ENCODE measurements at places on chromosomes 11 and 22.

GRCh38 chr11:95544095-95544856 lies 245.3 kb downstream of the FAM76B start:
- DNase-seq: no peak

DNA sequence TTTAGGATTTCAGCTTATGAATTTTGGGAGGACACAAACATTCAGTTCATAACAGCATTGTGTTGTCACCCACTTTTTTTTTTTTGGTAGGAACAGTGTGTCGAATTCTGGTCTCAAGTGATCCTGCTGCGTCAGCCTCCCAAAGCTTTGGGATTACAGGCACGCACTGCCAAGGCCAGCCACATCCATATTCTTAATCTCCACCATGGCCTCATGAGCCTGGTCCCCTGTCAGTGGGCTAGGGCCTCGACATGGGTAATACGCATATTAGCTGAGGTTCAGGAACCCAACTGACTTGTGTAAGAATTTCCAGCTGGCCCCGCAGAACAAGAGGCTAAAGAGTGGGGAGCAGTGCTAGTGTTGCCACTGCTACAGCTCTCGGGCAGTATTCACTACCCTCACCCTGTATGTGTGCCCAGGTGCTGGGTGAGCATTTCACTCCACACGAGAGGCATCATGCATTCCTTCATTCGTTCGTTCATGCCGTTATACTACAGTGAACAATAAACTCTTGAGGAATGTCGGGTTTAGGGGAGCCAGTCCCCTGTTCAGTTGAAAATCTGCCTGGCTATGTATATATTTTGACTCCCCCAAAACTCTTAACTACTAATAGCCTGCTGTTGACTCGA lies 5.2 kb upstream of the VPREB1 start:
- no peak for DNase-seq

DNA sequence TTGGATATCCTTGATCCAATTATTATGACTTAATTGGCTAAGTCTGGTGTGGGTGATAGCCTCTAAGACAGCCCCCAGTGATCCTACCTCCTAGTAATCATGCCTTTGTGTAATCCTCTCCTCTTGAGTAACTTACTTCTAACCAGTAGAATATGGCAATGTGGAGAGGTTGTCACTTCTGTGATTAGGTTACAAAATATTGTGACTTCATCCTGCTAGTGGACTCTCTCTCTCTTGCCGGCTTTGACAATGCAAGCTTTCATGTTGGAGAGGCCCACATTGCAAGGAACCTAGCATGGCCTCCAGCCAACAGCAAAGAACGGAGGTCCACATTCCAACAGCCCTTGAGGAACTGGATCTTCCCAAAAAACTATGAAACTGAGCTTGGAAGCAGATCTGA lies 19.5 kb downstream of the YPEL4 start:
- DNase-seq: no peak

- no peak for DNase-seq
These were observed 89.2 kb upstream of the NCAM1 start for GRCh38 chr11:112871909-112872500.

- no peak for DNase-seq
These were observed 645 bp downstream of the RNF121 start for GRCh38 chr11:71929491-71929890.
